ENCODE measurements at places on chromosomes 7 and 10.

GRCh38 chr10:43594944-43595589 is 11.2 kb upstream of the ZNF485 start:
- peak; percentile 54 for DNase-seq

GRCh38 chr7:80771523-80771922 is 133.1 kb downstream of the CD36 start:
- no peak for DNase-seq

GRCh38 chr7:141866974-141867373 is 25.7 kb upstream of the PRSS37 start:
- no peak for DNase-seq

- DNase-seq, result no peak
These were observed 80.7 kb upstream of the CHST15 start for GRCh38 chr10:124174071-124174566.

DNA sequence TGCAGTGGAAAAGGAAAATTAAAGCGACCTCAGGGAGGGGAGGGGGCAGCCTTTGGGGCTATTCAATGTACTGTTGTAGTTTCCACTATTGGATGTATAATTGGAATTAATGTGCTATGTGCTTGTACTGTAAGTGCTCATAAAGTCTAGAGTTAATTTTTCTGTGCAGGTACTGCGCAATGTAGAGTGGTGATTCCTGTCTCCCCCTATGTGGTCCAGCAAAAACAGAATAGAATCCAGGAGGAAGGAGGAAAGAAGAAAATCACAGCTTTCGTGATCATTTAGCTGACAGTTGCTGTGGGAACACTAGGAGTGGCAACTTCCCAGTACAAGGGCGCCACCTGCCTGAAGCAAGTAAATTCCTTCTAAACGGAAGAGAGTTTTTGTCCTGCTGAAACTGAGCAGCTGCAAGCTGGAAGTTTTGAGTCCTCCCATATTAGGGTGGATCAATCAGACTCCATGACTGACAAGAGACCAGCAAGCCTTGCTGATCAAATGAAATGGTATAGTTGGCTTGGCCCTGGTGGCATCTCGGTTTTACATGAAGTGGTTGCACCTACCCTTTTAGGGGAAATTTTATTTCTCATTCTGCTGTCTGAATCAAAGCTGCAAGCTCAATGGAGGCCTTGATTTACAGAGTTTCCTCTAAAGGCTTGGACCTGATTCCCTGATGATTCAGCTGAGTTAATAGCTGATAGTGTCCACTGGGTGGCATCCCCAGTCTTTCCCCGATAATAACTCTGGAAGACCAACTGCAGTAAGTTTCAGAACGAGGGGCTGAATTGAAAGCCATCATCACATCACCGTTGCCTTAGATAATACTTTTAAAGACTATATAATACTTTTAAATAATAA is 299.8 kb downstream of the HGF start:
- peak; percentile 23 for DNase-seq

GRCh38 chr10:77458986-77459590 is 178.5 kb downstream of the KCNMA1 start:
- no peak for DNase-seq

DNA sequence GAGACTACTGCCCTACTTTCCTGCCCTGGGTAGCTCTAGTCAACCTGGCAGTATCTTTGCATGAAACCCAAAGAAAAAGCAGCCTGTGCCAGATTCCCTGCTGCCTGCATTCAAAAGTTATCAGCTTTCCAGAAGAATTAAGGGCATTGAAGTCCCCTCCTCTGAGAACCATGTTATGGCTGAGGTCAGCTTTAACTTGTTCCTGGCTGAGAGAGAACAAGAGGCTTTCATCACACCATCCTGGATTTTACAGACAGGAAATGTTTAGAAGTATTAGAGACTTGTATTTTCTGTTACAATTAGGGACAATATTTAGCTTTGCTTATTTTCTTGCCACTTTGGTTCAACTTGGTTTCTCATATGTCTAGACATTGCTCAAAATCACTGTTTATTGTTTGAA is 238.8 kb downstream of the ARL4A start:
- no peak for DNase-seq

- DNase-seq, result no peak
These were observed 65.3 kb downstream of the SGCE start for GRCh38 chr7:94590526-94591162.

DNA sequence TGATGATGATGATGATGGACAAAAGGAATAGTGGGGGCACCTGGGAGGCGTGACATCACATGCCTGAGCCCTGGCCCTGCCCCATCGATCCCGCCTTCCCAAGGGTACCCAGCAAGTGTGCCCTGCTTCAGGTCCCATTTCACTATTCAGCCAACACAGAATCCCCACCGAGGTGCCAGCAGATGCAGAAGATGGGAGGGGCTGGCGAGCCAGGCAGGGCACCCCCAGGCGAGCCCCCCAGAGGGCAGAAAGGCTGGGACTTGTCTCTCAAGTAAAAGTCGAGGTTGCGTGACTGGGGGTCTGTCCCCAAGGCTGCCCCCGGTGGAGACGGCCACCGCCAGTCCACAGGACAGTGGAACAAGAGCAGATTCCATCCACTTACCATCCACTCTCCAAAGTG is 57.5 kb downstream of the INSIG1 start:
- no peak for DNase-seq

- no peak for DNase-seq
These were observed 31.6 kb upstream of the ANK3 start for GRCh38 chr10:60420991-60421894.

- DNase-seq, result no peak
These were observed 117.0 kb downstream of the TWIST1 start for GRCh38 chr7:19000410-19000809.

DNA sequence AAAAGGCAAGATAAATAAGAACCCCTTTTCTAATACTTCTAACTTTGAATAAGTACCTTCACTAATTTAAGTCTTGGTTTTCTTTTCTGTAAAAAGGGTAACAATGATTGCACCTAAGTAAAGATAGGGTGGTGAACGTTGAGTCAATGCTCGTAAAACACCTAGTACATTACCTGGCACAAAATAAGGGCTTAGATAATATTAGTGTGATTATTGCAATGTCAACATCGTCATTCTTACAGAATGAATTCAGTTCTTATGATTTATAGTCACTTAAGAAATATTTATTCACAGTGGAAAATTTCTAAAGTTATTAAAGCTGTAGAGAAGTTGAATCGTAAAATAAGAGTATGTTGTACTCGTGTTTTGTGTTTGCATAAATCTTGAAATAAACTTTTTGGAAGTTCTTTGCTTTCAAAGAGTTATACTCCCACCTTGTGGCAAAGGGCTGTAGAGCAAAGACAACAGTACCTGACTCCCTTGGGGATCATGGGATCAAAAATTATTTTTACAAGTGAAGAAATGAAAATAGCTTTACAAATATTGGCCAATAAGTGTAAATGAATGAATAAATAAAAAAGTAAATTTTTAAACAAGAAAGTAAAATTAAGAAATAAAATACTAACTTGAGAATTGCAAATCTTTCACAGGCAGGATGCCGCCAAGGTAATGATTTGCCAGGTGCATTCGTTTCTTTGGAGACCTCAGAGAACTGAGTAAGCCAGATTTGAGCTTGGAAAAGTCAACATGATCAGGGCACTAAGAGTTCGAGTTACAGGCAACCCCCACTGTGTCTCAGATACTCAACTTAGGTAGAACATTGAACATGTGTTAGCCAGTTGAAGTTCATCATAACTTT is 285.8 kb upstream of the CACNA2D1 start:
- no peak for DNase-seq

DNA sequence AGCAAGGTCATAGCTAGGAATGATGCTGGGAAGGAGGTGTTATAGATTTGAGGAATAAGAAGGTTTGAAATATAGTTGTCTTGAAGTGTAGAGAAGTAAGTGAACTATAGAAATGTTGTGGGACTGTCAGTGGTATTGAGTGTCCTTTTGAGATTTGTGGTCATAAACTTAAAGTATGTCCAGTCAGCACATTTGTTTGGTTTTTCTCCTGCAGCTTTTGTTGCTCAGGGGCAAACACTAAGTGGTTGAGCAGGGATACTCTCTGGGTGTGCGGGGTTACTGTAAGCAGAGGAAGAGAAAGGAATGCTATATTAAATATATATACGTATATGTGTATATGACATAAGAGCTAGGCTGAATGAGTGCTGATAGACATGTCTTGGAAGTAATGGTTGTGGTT is 67.1 kb downstream of the HECTD2 start:
- no peak for DNase-seq

All from MV-4-11 (cell line).